ENCODE measurements at places on chromosomes 16 and 17. TPM values are rescaled to one million over a fixed set of nuclear protein-coding genes. Genes with fewer than 3 reads are reported as not detected.

The TEX2 gene
- 4.6 TPM for polyA plus RNA-seq

DNA sequence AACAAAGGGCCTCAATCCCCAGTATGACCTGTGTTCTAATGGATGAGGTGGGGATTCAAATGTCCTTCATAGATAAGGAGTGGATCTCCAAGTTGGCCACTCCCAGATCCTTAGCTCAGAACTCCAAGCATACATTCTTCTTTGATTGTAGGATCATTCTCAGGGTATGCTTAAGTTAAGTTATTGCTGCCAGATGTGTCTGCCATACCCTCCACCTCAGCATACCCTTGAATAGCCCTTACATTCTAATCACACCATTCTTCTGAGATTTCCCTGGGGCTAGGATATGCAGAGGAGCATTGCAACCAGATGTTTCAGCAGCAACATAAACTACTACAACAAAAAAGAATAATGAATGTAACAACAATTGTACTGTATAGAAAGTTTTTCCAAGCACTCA, 1.6 kb upstream of the KRTAP2-4 start:
- H3K27me3 ChIP-seq = no peaks in the 10 kb centered on the region
- no peak for DNase-seq
- H3K4me3 ChIP-seq = no peak overlapping the region
- no peak overlapping the region for H3K27ac ChIP-seq
- no peaks in the 10 kb centered on the region for H3K36me3 ChIP-seq

- DNase-seq = no peak
- H3K27ac ChIP-seq = no peak overlapping the region
- H3K4me3 ChIP-seq = no peak overlapping the region
- H3K27me3 ChIP-seq = no peaks in the 10 kb centered on the region
Measured at GRCh38 chr16:30669903-30670824, 11.9 kb downstream of the FBRS start.

The NUFIP2 gene
- 6.7 TPM for polyA plus RNA-seq

The NCOR1 gene
- polyA plus RNA-seq = 25.8 TPM

DNA sequence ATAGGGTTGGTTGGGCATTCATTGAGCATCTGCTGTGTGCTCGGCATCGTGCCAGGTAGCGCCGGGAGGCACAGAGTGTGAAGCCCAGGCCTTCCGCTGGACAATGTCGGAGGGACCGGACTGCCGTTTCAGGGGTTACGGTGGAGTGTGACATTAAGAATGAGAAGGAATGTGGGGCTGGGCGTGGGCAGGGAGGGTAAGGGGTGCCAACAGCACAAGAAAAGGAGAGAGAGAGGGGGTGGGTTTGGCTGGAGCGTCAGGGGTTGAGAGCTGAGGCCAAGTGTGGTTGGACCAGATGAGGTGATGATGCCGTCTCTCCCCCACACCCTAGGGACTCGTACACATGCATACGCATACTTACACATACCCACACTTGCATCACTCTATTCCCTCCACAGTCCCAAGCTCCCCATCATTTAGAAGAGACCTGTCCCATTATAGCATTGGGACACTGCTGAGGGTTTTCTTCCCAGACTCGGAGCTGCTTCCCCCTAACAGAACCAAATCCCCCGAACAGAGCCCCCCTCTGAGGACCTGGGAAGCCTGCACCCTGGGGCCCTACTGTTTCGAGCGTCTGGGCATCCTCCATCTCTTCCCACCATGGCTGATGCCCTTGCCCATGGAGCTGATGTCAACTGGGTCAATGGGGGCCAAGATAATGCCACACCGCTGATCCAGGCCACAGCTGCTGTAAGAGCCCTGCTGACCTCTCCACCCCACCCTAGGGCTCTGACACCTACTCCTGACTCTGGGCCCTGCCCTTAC, 3.3 kb upstream of the KCTD11 start:
- H3K27ac ChIP-seq = peak overlapping the region; percentile 100
- H3K36me3 ChIP-seq = no peaks in the 10 kb centered on the region
- DNase-seq = no peak
- H3K4me1 ChIP-seq = peaks cover 40% of the 10 kb centered on the region
- H3K27me3 ChIP-seq = no peaks in the 10 kb centered on the region
- no peak overlapping the region for H3K4me3 ChIP-seq

- H3K4me3 ChIP-seq = no peak overlapping the region
- H3K27me3 ChIP-seq = no peaks in the 10 kb centered on the region
- DNase-seq = no peak
- H3K36me3 ChIP-seq = no peaks in the 10 kb centered on the region
- no peaks in the 10 kb centered on the region for H3K4me1 ChIP-seq
- no peak overlapping the region for H3K27ac ChIP-seq
Measured at GRCh38 chr17:62172492-62173291, 107.6 kb upstream of the MED13 start.

The KLHL10 gene
- not detected for polyA plus RNA-seq

- no peaks in the 10 kb centered on the region for H3K36me3 ChIP-seq
- peaks cover 16% of the 10 kb centered on the region for H3K4me1 ChIP-seq
- H3K4me3 ChIP-seq = no peak overlapping the region
- DNase-seq = no peak
- H3K27me3 ChIP-seq = no peaks in the 10 kb centered on the region
Measured at GRCh38 chr17:19769946-19770652, 22.0 kb upstream of the ALDH3A1 start.

- H3K4me1 ChIP-seq = no peaks in the 10 kb centered on the region
- H3K27ac ChIP-seq = no peak overlapping the region
- DNase-seq = no peak
- H3K4me3 ChIP-seq = no peak overlapping the region
- H3K27me3 ChIP-seq = no peaks in the 10 kb centered on the region
Measured at GRCh38 chr17:54951286-54951685, 17.2 kb downstream of the COX11 start.

DNA sequence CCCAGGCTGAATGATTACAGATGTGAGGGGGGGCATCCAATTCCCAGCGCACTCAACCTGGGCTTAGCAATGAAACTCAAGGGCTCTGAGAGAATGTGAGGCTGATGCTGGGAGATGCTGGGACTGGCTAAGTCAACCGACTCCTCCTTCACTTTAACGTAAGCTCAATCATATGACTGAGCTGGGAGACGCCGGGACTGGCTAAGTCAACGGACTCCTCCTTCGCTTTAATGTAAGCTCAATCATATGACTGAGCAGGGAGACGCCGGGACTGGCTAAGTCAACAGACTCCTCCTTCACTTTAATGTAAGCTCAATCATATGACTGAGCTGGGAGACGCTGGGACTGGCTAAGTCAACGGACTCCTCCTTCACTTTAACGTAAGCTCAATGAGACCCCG, 179.4 kb downstream of the VPS53 start:
- no peak for DNase-seq
- H3K27ac ChIP-seq = no peak overlapping the region
- no peaks in the 10 kb centered on the region for H3K4me1 ChIP-seq
- H3K36me3 ChIP-seq = peaks cover 60% of the 10 kb centered on the region

DNA sequence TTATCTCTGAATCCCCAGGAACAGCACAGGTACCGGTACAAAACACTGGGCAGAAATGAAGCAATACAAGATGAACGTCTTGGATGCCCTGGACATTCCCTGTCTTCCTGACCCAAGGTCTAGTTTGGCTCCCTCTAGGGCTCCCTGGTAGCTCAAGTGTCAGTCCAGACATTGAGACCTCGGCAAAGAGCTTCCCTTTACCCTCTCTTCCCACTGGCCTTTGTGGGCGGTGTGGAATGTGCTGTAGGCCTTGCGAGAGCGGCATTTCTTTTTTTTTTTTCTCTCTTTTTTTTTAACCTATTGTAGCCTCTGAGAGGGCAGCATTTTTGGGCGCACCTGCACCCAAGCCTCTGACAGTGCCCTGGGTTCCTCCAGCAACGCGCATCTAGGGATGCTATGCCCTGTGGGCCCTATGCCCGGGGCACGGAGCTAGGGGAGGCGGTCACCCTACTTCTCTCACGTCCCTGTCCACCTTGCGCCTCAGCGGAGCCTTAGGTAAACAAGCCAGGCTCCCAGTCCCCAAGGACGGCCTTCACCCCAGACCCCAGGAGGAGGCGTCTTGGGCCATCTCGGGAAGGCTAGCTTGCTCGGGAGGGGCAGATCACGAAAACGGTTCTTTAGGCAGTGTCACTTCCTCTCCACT, 1.2 kb upstream of the NFATC3 start:
- H3K27ac ChIP-seq = peak overlapping the region; percentile 94
- H3K36me3 ChIP-seq = no peaks in the 10 kb centered on the region
- H3K4me3 ChIP-seq = peak overlapping the region; percentile 88

- no peak within 1 kb of the TSS for H3K27ac ChIP-seq
- no peaks in the 10 kb centered on the region for H3K4me1 ChIP-seq
- H3K36me3 ChIP-seq = no peaks in the 10 kb centered on the region
- no peaks in the 10 kb centered on the region for H3K27me3 ChIP-seq
Measured at GRCh38 chr16:20409398-20410120, at the start of gene ACSM5. Gene ACSM5, plus strand, starts transcription at chr16:20409534. Its CDS starts 1,951 bp downstream, at chr16:20411485.

The CTRB1 gene
- polyA plus RNA-seq = 16.8 TPM

DNA sequence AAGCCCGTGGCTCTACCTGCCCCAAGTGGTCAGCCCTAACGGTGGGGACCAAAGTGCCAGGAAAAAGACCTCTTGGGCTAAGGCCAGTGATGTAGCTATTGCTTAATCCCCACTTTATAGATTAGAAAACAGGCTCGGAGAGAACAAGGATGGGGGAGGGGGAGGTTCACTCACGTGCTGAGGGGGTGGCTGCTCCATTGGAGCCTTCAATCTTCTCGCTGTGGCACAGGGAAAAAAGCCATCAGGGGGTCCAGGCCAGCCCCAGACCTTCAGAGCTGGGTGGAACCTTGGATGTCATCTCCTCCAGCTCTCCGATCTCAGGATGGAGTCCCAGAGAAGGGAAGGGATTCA, 45.9 kb downstream of the SRCIN1 start:
- no peak for DNase-seq
- H3K27ac ChIP-seq = no peak overlapping the region
- H3K4me1 ChIP-seq = no peaks in the 10 kb centered on the region
- H3K27me3 ChIP-seq = peaks cover 54% of the 10 kb centered on the region
- H3K4me3 ChIP-seq = no peak overlapping the region
- no peaks in the 10 kb centered on the region for H3K36me3 ChIP-seq

The SCN4A gene
- 0.52 TPM for polyA plus RNA-seq

DNA sequence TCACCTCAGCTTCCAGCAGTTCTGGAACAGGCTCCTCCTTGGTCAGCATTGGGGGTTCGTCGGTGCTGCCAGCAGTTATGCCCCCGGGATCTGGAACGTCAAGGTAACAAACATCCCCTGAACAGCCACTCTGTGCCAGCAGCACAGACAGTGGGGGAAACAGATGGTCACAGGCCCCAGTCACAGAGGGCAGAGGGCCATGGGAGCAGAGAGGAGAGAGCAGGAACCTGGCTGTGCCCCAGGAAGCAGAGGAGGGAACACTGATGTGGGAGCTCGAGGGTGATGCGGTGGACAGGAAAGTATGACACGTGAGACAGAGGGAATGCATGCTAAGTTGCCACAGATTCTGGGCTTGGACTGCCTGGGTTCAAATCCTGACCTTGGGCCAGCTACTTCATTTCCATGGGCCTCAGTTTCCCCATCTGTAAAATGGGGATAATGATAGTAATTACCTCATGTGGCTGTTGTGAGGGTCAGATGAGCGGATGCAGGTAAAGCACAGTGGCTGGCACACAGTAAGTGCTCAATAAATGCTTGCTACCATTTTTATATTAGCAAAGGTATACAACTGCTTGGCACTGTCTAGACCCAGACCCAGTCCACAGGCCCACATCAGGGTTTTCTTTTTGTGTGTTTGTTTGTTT, 4.9 kb downstream of the BCL7C start:
- H3K4me3 ChIP-seq = no peak overlapping the region
- peak; percentile 65 for DNase-seq
- H3K27ac ChIP-seq = no peak overlapping the region

GRCh38 chr17:7864995-7865650, 7.3 kb downstream of the CYB5D1 start:
- H3K27ac ChIP-seq = no peak overlapping the region
- H3K4me3 ChIP-seq = no peak overlapping the region
- no peak for DNase-seq
- H3K36me3 ChIP-seq = no peaks in the 10 kb centered on the region

The OR4D1 gene
- 0.07 TPM for polyA plus RNA-seq

- DNase-seq = no peak
- H3K36me3 ChIP-seq = no peaks in the 10 kb centered on the region
- H3K4me3 ChIP-seq = no peak overlapping the region
- peaks cover 22% of the 10 kb centered on the region for H3K4me1 ChIP-seq
- H3K27me3 ChIP-seq = no peaks in the 10 kb centered on the region
- H3K27ac ChIP-seq = no peak overlapping the region
Measured at GRCh38 chr16:12304861-12305596, 328.5 kb downstream of the SNX29 start.

The CLEC3A gene
- polyA plus RNA-seq = not detected

The ZNF423 gene
- 0.69 TPM for polyA plus RNA-seq

GRCh38 chr16:10835281-10835931, 16.8 kb upstream of the TVP23A start:
- no peaks in the 10 kb centered on the region for H3K27me3 ChIP-seq
- no peak for DNase-seq
- no peaks in the 10 kb centered on the region for H3K4me1 ChIP-seq
- H3K4me3 ChIP-seq = no peak overlapping the region
- no peak overlapping the region for H3K27ac ChIP-seq
- H3K36me3 ChIP-seq = no peaks in the 10 kb centered on the region

DNA sequence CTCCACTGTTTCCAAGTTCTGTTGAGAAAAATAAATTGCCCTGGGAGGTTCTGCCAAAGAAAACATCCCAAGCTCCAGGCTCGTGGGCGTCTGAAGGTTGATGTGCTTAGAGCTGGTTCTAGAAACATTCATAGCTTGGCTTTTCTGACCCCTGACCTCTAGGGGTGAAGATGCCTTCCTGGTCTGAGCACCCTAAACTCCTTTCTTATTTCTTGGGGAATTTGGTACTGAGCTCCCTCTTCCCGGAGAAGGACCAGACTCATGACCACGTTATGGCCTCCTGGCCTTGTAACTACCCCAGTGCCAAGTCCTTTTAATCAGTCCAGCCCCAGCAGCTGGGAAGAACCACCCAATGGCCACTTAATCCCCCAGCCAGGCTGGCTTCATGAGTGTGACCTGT, 66.4 kb downstream of the MYH11 start:
- no peaks in the 10 kb centered on the region for H3K4me1 ChIP-seq
- no peak overlapping the region for H3K4me3 ChIP-seq
- no peaks in the 10 kb centered on the region for H3K27me3 ChIP-seq
- H3K36me3 ChIP-seq = peaks cover 74% of the 10 kb centered on the region
- DNase-seq = no peak

DNA sequence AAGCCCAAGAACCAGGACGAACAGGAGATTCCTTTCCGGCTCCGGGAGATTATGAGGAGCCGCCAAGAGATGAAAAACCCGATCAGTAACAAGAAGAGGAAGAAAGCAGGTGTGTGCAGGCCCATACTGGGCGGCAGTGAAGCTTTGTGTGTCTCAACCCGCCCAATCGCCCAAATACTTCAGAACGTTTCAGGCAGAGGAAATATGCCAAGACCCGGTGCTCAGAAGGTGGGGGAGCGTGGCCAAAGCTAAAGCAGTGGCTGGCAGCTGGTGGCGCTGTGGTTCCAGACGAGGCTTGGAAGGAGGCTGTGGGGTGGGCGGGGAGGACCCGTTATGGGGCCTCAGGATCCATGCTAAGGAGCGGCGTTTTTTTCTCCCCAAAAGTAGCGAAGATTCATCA, 1.2 kb downstream of the CCDC137 start:
- H3K27ac ChIP-seq = no peak overlapping the region
- DNase-seq = no peak
- H3K27me3 ChIP-seq = no peaks in the 10 kb centered on the region
- peaks cover 26% of the 10 kb centered on the region for H3K4me1 ChIP-seq
